ENCODE measurements at places on chromosomes 3 and 15. TPM values are rescaled to one million over a fixed set of nuclear protein-coding genes. Genes with fewer than 3 reads are reported as not detected.

The BLM gene
- total RNA-seq = 9.9 TPM

The SCN11A gene
- not detected for total RNA-seq

The KIF7 gene
- 6.2 TPM for total RNA-seq

The TEX55 gene
- total RNA-seq = not detected

The TGM4 gene
- total RNA-seq = 0.08 TPM
